ENCODE measurements at places on chromosomes 13 and 19.

DNA sequence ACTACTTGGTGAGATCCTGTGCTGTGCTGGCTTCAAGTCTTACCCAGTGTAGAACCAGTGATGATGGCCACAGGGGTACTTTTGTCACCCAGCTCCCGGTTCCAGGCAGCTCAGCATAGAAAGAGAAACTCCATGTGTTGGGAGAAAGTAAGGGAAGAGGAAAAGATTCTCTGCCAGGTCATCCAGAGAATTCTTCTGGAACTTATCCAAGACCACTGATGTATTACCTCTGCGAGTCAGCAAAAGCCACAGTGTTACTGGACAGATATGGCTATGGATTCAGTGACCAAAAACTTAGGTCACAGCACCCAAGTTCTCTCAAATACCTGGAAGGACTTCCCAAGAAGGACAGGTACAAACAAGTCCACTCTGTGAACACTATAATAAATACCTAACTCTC, 399.5 kb upstream of the MIR17HG start:
- no peak overlapping the region for H3K4me3 ChIP-seq
- no peak for DNase-seq
- no peaks in the 10 kb centered on the region for H3K36me3 ChIP-seq
- H3K27me3 ChIP-seq, result no peaks in the 10 kb centered on the region
- H3K4me1 ChIP-seq, result no peaks in the 10 kb centered on the region

- no peak overlapping the region for H3K4me3 ChIP-seq
- peaks cover 6% of the 10 kb centered on the region for H3K4me1 ChIP-seq
- no peak overlapping the region for H3K27ac ChIP-seq
- peaks cover 8% of the 10 kb centered on the region for H3K36me3 ChIP-seq
- DNase-seq, result no peak
- H3K27me3 ChIP-seq, result peaks cover 10% of the 10 kb centered on the region
These were observed 14.9 kb downstream of the EPS8L1 start for GRCh38 chr19:55090564-55090963.

DNA sequence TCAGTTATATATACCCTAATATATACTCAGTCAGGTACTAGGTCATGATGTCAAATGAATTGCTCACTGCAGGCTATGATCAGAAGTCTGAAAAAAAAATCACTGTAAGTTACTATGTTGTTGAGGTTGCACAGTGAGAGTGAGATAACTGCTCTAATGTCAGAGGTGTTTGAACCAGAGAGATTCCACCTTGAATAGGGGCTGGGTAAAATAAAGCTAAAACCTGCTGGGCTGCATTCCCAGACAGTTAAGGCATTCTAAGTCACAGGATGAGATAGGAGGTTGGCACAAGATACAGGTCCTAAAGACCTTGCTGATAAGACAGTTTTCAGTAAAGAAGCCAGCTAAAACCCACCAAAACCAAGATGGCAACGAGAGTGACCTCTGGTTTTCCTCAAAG, 10.2 kb downstream of the EPSTI1 start:
- DNase-seq, result no peak
- H3K27me3 ChIP-seq, result no peaks in the 10 kb centered on the region
- H3K4me1 ChIP-seq, result peaks cover 25% of the 10 kb centered on the region
- H3K36me3 ChIP-seq, result no peaks in the 10 kb centered on the region
- H3K4me3 ChIP-seq, result no peak overlapping the region

- peak; percentile 30 for DNase-seq
- no peak overlapping the region for H3K27ac ChIP-seq
- H3K4me1 ChIP-seq, result peaks cover 24% of the 10 kb centered on the region
- no peaks in the 10 kb centered on the region for H3K27me3 ChIP-seq
- no peak overlapping the region for H3K4me3 ChIP-seq
- H3K36me3 ChIP-seq, result no peaks in the 10 kb centered on the region
These were observed 161.1 kb downstream of the DCT start for GRCh38 chr13:94318418-94318817.

DNA sequence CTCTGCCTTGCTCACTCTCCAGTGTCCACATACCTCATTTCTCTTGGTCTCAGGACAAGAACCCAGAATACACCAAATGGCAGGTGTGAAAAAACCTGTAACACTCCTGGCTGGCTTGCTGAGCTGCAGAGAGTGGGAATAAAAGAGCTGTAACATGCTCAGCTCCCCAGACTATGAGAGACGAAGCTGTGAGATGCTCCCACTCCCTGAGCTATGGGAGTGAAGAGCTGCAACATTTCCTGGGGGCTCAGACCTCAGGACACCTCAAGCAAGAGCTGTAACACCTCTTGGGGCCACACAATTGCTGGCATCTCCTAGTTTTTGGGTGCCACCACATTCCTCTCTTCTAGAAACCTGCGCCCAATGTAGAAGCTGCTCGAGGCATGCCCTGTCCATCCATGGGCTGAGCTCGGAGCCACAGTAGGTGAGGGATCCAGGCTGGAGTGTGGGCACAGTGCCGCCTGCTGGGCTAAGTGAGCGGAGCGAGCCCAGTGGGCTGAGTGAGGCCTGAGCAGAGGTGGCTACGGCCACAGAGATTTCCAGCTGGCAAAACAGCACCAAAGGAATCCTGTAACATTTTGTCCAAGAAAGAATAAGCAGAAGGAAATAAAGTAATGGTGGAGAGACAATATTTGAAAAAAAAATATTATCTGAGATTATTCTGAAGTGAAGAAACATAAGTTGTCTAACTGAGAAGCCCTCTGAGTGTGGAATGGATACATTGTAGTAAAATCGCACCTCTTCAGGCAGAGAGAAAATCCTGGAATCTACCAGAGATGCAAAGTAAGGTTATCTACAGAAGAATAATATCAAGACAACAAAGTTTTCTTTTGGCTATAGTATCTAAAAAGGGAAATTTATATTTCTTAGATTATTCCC, 186.2 kb upstream of the PCDH9 start:
- no peak overlapping the region for H3K4me3 ChIP-seq
- H3K27ac ChIP-seq, result no peak overlapping the region
- no peaks in the 10 kb centered on the region for H3K27me3 ChIP-seq
- peak; percentile 24 for DNase-seq
- H3K4me1 ChIP-seq, result no peaks in the 10 kb centered on the region

DNA sequence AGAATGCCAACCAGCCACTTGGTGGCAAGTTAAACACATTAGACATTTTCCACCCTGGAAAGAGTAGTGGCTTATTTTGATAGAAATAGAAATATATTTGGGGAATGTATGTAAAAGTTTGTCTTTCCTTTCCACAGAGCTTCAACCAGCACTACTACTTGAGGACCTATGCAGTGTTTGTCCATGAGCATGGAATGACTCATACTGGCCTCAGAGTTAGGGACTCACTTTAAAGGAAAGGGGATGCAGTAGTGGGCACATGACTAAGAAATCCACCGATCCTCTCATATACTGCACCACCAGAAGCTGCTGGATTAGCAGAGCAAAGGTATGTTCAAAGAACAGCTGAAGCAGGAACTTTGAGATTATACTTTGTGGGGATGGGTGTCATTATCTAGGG, 62.6 kb downstream of the LACC1 start:
- no peak for DNase-seq
- H3K4me3 ChIP-seq, result no peak overlapping the region
- no peaks in the 10 kb centered on the region for H3K4me1 ChIP-seq

GRCh38 chr19:3415695-3416094, 49.3 kb downstream of the NFIC start:
- H3K4me1 ChIP-seq, result peaks cover 8% of the 10 kb centered on the region
- H3K36me3 ChIP-seq, result no peaks in the 10 kb centered on the region
- no peak for DNase-seq
- H3K27ac ChIP-seq, result no peak overlapping the region
- no peaks in the 10 kb centered on the region for H3K27me3 ChIP-seq
- no peak overlapping the region for H3K4me3 ChIP-seq

DNA sequence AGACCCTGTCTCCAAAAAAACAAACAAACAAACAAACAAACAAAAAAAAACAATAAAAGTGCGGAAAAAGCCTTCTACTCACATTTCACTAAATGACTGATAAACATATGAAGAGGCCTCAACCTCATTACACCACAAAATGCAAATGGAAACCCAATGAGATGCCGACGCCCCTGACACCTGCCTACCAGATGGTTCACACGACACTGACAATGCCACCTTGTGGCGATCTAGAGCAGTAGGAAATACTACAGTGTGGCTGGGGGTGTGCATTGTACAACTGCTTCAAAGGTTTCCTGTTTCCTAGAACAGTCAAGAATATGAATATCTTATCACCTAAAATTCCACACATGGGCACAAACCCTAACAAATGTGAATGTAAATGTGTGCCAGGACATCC, 14.0 kb downstream of the SCGB2B2 start:
- no peak overlapping the region for H3K27ac ChIP-seq
- peak; percentile 53 for DNase-seq
- H3K27me3 ChIP-seq, result no peaks in the 10 kb centered on the region

GRCh38 chr19:21586311-21587116, 81.1 kb downstream of the ZNF429 start:
- no peaks in the 10 kb centered on the region for H3K27me3 ChIP-seq
- DNase-seq, result peak; percentile 20
- H3K4me1 ChIP-seq, result no peaks in the 10 kb centered on the region
- peak overlapping the region; percentile 49 for H3K4me3 ChIP-seq
- no peaks in the 10 kb centered on the region for H3K36me3 ChIP-seq
- no peak overlapping the region for H3K27ac ChIP-seq

DNA sequence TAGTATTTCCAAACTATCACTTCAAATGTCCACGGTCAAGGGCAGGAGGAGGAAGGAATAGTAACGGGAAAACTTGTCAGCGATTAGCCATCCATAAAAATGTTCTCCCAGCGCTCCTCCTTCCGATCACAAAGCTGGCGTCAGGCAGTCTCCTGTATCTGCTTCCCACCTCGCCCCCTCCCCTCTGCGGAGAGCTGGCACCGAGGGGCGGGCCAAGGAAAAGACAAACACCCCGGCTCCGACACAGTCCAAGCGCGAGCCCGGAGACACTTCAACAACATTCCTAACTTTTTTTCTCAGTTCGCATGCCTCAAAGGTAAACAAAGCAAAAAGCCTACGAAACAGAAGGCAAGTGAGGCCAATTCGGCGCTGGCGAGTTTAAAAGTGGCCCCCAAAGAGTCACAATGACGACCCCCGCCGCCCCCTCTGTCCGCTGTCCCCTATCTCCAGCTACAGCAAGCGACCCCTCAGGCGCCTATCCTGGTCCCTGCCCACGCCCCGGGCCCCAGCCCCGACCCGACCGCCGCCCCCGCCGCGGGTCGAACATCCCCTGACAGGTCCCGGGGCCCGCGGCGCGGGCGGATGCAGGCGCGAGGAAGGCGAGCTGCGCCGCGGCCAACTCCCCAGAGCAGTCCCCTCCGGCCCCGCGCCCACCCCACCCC, 736 bp downstream of the SMAD9 start:
- peak overlapping the region; percentile 87 for H3K27ac ChIP-seq
- no peaks in the 10 kb centered on the region for H3K36me3 ChIP-seq
- H3K27me3 ChIP-seq, result no peaks in the 10 kb centered on the region

DNA sequence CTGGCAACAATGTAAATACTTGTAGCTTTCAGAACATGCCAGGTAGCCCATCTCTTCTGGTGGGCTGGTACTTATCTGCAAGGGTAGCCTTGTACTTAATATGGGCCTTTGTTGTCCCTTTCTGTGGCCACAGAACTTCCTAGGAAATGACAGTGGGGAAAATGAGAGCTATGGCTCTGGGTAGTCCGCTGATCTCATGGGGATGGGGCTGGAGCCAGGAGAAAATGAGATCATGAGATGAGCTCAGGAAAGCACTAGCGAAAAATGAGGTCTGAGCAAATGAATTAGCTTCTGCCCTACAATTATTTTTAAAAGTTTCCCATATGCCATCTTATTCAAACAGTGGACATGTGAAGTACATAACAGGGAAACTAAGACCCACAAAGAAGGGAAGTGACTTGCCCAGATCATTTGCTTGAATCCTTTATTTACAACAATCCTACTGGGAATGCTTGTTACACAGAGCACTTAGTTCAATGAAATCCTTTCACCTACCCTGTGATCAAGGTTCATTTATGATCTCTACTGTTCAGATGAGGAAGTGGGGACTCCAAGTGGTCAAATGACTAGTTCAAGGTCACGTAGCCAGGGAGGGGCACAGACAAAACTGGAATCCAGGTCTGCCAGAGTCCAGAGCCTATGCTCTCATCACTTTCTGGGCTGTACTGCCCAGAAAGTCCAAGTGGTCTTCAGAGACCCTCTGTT, 87.1 kb downstream of the PTPRS start:
- H3K4me3 ChIP-seq, result no peak overlapping the region
- H3K27me3 ChIP-seq, result no peaks in the 10 kb centered on the region
- peak; percentile 76 for DNase-seq
- H3K36me3 ChIP-seq, result peaks cover 34% of the 10 kb centered on the region

GRCh38 chr13:32113532-32113931, 82.0 kb downstream of the FRY start:
- no peak overlapping the region for H3K4me3 ChIP-seq
- no peak for DNase-seq
- no peaks in the 10 kb centered on the region for H3K4me1 ChIP-seq
- H3K36me3 ChIP-seq, result no peaks in the 10 kb centered on the region

GRCh38 chr13:50911081-50911631, 1.6 kb downstream of the RNASEH2B start:
- H3K27ac ChIP-seq, result no peak overlapping the region
- peak overlapping the region; percentile 89 for H3K4me3 ChIP-seq
- H3K36me3 ChIP-seq, result no peaks in the 10 kb centered on the region
- DNase-seq, result peak; percentile 39

DNA sequence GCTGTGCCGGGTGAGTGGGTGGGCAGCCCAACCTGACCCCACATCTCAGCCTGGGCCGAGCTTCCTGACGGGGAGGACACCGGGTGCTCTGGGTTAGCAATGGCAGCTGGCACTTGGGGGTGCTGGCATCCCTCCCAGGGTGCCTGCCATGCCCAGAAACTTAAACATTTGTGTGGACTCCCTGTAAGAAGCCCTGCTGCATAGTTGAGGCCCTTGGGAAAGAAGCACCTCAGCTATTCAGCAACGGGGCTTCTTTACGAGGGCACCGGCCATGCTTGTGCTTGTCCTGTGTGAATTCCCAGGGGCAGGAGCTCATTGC, 33.8 kb upstream of the MEDAG start:
- H3K27ac ChIP-seq, result peak overlapping the region; percentile 96
- H3K4me1 ChIP-seq, result peaks cover 69% of the 10 kb centered on the region
- H3K27me3 ChIP-seq, result no peaks in the 10 kb centered on the region
- H3K36me3 ChIP-seq, result no peaks in the 10 kb centered on the region
- no peak overlapping the region for H3K4me3 ChIP-seq

GRCh38 chr19:33789344-33789743, 7.3 kb upstream of the KCTD15 start:
- H3K4me3 ChIP-seq, result no peak overlapping the region
- H3K36me3 ChIP-seq, result no peaks in the 10 kb centered on the region
- no peak for DNase-seq
- peaks cover 13% of the 10 kb centered on the region for H3K4me1 ChIP-seq
- H3K27me3 ChIP-seq, result no peaks in the 10 kb centered on the region

GRCh38 chr13:24716011-24716410, 35.8 kb downstream of the ATP12A start:
- H3K4me1 ChIP-seq, result no peaks in the 10 kb centered on the region
- H3K27ac ChIP-seq, result no peak overlapping the region
- DNase-seq, result no peak
- no peaks in the 10 kb centered on the region for H3K27me3 ChIP-seq

GRCh38 chr13:103525530-103525929, 459.3 kb upstream of the SLC10A2 start:
- no peak for DNase-seq
- no peaks in the 10 kb centered on the region for H3K4me1 ChIP-seq
- H3K36me3 ChIP-seq, result no peaks in the 10 kb centered on the region
- H3K27me3 ChIP-seq, result no peaks in the 10 kb centered on the region

Measured in GM23248 (cell line).